ENCODE measurements at places on chromosomes 3 and 15.

- DNase-seq = peak; percentile 82
Measured at GRCh38 chr3:179113903-179114302, 34.3 kb upstream of the PIK3CA start.

GRCh38 chr3:45858809-45859543 is 17.1 kb upstream of the LZTFL1 start:
- no peak for DNase-seq

DNA sequence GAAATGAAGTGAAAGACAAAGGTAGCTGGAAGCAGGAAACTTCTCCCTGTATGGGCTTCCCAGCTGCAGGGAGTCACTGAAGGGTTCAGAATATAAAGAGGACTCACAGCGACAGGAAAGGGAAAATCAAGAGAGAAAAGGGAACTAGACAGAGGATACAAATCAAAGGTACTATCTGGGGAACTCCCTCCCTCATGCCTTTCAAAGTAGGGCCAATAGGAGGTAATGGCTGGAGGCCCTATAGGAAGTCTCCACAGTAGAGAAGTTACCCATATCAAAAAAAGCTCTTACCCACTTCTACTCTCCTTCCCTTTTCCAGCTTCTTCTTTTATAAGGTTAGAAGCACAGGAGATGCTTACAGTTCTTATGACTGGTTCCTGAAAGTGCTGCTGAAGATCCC is 43.5 kb downstream of the FMN1 start:
- DNase-seq = no peak

- DNase-seq = no peak
Measured at GRCh38 chr3:184825121-184825820, 13.3 kb downstream of the VPS8 start.

DNA sequence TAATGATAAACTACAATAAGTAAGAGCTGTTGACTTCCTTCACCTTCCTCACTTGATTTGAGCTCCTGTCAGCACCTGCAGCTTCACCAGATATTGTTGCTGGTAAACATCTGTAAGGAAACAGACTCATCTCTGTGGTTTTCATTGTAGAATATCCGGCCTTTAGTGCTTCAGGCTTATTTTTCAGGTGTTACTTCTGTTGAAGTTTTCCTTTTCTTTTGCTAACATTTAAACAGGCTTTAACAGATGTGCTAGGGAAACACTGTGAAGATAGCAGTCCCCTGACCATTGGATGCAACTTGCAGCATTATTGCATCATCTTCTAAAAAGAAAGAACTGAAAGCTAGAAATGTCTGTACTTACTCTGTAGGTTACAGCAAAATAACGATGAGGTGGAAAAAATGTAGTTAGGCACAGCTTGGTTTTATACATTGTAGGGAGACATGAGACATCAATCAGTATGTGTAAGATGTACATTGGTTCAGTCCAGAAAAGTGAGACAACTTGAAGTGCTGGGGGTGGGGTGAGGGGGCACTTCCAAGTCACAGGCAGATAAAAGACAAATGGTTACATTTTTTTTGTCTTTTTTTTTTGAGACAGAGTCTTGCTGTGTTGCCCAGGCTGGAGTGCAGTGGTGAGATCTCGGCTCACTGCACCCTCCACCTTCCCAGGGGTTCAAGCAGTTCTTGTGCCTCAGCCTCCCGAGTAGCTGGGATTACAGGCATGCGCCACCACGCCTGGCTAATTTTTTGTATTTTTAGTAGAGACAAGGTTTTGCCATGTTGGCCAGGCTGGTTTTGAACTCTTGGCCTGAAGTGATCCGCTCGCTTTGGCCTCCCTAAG is 10.2 kb downstream of the EDEM1 start:
- DNase-seq = peak; percentile 80

DNA sequence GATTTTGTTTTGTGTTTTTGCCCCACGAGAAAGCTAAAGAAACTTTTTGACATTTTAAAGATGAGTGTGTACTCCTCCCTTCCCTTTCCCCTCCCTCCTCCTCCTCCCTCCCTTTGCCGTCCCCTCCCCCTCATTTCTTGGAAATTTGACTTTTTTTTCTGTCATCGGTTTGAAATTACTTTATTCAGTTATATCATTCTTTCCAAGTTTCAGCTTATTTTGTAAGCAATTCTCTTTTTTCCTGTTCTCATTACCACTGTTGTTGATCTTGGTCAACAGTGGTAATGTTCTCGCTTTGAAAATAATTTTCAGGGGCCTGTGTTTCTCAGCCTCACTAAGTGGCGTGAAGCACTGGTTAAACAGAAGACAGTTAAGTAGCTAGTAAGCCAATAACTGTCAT is 178.4 kb downstream of the AKAP13 start:
- no peak for DNase-seq
